ENCODE measurements at places on chromosomes 6 and 20.
A peak's percentile ranks its signal among the peaks of the same experiment; 100 is the strongest.

DNA sequence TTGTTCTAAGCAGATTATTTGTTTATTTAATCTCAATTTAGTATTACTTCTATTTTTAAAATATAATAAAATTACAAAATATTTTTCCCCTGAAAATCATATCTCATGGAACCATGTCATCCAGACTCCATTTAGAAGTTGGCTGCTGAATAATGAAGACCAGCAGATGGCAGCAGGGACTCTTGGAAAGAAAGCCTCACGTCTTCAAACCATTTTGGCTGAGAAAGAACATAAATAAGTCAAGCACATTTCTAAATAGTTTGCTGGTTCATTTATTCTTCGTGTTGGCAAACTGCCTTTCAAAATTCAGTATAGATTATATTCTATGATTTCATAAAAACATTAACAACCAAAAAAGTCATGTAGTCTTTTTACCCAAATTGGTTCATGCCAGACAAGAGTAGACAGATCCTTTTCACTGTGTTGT lies 71.7 kb downstream of the RCAN2 start:
- peak; percentile 7 for DNase-seq

DNA sequence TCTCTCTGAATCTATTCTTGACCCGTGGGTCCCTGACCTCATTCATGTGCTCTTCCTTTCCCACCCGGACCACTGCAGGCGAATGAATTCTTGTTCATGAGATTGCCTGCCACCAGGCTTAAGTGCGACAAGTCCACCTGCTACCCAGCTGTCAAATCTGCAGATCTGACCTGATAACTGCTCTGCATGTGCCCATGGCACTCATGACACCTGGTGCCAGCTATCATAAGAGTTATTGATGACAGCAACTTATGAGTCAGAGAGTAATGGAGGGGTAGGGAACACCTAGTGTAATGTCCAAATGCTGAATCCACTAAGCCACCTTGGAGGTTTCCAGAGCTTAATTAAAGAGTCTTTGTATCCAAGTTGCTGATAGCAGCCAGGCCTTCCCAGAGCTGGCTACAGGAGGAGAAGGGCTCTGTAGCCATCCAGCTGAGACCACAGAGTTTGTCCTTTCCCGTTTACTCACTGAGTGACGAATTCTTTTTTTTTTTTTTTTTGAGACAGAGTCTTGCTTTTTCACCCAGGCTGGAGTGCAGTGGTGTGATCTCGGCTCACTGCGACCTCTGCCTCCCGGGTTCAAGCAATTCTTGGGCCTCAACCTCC lies 17.4 kb downstream of the SHLD1 start:
- DNase-seq = no peak

- DNase-seq = no peak
Observed at GRCh38 chr20:57080796-57081195, 185.6 kb downstream of the BMP7 start.

GRCh38 chr6:84227044-84227433 lies 404 bp downstream of the CEP162 start:
- DNase-seq = no peak

DNA sequence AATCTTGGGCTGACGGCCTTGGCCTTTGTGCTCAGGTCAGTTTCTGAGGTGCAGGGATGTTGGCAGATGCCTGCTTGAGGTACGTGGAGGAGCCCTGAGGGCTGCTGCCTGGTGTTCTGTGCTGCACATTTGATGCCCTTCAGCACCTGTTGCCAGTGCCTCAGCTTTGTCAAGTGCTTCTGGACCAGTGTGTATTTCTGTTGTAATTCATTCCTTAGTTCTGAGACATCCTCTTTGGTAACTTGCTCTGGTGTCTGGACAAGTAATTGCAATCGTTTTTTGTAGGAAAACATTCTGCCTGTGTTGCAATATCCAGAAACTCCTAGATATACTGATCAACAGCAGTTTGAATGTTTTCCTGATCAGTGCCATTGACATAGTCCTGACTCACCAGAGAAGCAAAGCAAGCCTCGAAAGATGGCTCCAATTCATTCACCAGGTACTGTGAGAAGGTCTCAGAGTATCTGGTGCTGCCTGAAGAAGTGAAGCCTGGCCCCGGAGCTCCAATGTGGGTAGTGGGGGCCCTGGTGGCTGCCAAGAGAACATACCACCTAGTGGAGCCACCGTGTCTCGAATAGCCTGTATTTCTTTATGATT lies 26.7 kb downstream of the ZNF337 start:
- DNase-seq = no peak

DNA sequence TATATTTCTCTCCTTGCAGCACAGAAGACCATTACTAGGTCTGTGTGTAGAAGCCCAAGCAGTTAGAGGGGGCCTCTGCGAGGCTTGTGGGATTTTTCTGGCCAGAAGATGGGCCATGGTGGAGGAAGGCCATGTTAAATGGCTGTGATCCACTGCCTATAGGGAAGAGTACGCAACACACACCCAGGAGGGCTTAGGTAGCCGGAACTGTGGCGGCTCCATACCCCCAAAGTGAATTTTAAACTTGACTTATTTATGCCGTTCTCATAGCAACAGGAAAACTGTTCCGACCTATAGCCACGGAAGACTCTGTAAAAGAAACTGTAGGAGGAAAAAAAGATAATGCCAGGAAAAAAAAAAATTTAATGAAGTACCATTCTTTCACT lies 69.5 kb downstream of the SLX4IP start:
- DNase-seq = no peak

GRCh38 chr20:10356628-10357027 lies 77.4 kb downstream of the MKKS start:
- DNase-seq = no peak

GRCh38 chr20:16392346-16392745 lies 180.9 kb downstream of the KIF16B start:
- DNase-seq = no peak

DNA sequence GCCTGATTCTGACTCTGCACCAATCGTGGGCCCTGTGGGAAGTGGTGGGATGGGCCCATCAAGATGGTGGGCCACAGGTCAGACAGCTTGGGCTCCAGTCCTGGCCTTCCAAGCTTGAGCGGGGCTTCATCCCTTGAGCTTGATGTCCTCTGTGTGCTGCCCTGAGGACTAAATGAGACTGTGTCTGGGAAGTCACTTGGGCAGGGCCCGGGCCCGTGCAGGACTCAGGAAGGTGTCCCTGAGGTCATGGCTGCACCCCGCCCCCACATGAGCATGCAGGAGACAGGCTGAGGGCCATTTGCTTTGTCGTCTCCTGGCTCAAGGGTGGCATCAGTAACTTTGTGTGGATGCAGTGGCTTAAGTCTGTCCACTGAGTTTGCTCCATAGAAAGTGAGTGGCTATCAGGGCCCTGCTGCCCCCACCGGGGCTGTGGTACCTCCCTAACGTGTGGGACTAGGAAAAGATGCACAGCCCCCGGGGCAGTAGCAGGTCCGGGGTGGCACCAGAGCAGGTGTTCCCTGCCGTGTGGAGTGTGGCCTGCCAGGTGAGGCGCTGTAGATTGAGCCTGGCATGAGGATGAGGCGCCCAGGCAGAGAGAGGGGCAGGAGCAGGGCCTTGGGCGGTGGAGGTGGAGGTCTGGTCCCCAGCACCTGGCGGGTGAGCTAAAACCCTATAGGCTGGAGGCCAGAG lies 298.6 kb downstream of the TAF4 start:
- DNase-seq = no peak

DNA sequence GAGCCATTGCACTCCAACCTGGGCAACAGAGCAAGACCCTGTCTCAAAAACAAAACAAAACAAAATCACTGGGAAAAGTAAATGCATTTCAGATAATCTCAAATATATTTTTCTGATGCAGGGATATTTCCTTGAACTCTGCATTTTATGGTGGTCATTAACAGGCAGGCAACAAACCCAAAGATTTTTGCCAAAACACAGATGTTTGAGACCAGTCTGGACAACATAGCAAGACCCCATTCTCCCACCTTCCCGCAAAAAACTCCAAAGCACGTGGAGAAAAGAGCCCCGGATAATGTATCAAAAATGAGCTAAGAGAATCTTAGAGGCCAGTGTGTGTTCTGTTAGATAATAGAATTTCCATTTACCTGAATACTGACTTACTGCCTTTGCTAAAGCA lies 44.3 kb downstream of the SLC9A8 start:
- no peak for DNase-seq

GRCh38 chr6:13190376-13190775 lies 138.0 kb downstream of the TBC1D7 start:
- no peak for DNase-seq

- DNase-seq = no peak
Observed at GRCh38 chr20:61443443-61444126, 191.5 kb downstream of the CDH4 start.

Measured in stimulated activated CD4-positive, alpha-beta T cell treated with anti-CD3 and anti-CD28 coated beads, Interleukin-12 subunit alpha, Interleukin-12 subunit beta, amount 100 ng/mL, for 24 hours (primary cell).